ENCODE measurements at places on chromosomes 16 and 17. TPM values are rescaled to one million over a fixed set of nuclear protein-coding genes. Genes with fewer than 3 reads are reported as not detected.
A peak's percentile ranks its signal among the peaks of the same experiment; 100 is the strongest.

DNA sequence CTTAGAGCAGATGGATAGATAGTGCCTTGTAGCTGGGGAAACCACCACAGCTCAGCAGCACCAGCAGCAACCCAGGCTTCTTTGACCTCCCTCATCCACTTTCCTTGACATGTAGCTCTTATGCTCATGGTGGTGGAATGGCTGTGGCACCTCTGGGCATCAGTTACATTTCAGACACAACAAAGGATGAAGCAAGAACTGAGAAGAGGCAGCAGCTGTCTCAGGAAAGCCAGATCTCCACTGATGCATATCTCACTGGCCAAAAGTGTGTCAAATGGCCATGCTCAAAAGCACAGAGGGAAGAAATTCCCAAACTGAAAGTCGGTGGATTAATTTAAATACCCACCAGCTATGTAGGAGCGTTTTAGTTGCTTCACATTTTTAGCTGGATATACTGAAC lies 671.4 kb upstream of the SALL1 start:
- DNase-seq: no peak

GRCh38 chr17:41012326-41013120 lies 3.6 kb upstream of the KRTAP3-1 start:
- DNase-seq: no peak

ENPP7 gene
- not detected for total RNA-seq

- DNase-seq: no peak
These were observed 16.2 kb upstream of the SEZ6 start for GRCh38 chr17:29022074-29022473.

KREMEN2 gene
- total RNA-seq: not detected

CLTC gene
- 348 TPM for total RNA-seq

GRCh38 chr16:49415083-49415482 lies 41.5 kb downstream of the C16orf78 start:
- DNase-seq: no peak

DNA sequence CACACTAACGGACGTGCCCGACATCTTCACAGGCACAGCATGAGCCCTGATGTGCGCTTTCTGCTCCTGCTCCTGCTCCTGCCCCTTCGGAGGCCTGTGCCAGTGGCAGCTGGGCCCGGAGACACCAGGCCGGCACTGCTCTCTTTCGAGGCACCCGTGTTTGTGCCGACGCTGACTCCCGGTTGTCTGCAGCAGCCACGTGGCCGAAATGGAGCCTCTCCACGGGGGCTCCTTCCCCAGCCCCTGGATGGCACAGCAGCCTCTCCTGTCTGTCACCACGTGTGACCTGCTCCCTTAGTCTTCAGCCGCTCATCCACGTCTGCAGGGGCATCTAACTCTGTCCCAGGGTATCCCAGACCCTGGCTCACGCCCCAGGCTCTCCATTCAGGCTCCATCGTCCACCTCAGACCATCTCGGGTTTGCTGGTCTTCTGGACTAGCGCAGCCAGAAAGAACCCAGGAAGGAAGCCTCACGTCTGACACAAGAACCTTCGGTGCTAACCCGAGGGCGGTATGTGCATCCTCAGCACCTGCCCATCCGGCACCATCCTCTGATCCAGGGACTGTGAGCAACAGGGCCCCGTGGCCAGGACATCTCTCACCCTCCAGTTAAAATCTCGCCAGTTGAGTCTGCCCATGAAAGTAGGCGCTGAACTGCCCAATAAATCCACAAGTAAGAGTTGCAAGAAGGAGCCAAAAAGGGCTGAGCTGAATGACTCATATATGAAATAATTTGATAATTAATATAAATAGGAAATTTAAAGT lies 4.2 kb upstream of the RPH3AL start:
- no peak for DNase-seq

ANKRD40CL gene
- not detected for total RNA-seq

DNA sequence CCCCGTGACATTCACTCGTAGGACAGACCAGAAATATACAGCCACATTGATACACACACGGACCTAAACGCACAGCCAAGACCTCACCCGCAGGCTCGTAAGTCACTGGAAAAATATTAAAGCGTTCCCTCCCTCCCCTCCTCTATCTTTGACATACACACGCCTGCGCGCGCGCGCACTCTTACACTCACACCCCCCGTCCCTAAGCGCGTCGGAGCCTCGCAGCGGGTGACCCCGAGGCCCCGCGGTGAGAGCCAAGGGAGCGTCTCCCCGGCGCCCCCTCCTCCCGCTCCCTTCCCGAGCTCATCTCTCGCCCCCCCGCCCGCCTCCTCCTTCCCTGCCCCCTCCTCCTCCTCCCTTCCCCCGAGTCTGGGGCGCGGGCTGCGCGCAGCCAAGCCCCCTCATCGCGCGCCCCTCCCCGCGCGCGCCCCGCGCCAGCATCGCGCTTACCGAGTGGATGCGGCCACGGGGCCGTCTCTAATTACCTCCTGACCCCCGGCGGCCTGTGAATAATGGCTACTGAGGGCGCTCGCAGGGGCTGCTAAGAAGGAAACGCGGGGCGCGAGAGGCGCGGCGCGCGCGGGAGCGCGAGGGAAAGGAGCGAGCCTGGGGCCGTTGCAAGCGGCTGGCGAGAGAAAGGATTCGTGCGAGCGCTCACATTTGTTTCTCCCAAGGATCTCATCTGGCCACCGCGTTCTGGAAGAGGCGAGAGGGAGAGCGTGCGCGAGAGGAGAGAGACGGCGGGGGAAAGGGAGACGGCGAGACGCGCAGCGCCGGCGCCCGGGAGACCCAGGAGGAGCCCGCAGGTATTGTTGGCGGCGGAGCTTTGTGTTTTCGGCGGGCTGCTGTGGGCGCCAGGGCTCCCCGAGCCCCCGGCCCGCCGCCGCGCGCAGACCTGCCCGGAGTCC lies 42.4 kb downstream of the RAI1 start:
- peak; percentile 73 for DNase-seq

FBXW10 gene
- not detected for total RNA-seq
